Amygdala (tissue), 56 donors: ENCODE measurements at places on chromosomes 4 and X.

GRCh38 chr4:26803211-26803861 lies 57.3 kb upstream of the STIM2 start:
- DNase-seq, result no peak

DNA sequence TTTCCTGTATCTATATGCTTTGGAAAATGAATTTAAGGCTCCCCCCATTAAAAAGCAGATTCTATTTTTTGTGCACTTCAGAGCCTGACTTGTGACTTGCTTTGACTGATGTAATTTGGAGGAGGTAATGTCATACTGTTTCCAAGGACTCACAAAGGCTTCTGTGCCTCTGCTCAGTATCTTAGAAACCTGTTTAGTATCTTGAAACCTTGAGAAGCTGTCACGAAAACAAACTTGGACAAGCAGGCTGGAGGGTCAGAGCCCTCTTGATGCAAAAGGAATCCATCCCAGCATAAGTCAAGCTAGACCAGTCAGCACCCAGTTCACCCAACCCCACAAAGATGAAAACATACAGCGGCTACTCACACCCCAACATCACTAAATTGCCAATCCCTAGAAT lies 560.0 kb upstream of the PCDH7 start:
- no peak for DNase-seq

DNA sequence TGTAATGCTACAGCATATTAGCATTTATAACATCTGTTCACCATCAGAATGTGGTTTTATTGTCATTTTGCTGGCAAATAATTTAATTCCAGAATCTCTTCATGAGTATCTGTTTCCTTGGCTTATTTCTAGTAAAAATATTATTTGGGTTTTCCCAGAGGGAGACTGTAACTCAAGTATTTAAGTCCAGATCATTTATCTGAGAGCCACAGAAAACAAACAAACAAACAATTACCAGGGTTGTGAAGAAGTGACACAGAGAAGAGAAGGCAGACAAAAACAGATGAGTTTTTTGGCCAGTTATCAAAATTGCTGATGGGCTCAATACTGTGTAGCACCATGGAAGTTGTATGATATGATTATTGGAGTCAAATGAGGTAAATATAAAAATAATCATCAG lies 515.1 kb downstream of the TECRL start:
- DNase-seq, result no peak

DNA sequence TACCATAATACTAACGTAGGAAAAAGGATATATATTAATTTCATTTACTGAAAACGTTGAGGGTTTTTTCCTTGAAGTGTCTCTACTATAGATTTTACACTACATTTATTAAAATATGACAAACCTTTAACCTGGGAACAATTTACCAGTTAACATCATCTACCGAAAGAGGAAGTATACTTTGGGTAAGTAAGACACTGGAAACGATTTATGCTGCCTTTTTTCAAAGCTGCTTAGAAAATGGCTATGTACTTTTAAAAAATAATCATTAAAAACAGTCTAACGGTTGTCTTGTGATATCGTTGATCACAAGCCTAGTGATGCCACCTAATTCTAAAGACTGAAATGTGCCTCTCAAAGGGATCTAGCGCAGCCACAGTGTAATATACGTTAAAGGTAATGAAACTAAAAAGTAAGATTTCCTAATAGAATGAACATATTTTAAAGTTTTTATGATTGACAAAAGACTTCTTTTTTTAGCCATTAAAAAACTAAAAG lies 50.4 kb downstream of the STX18 start:
- DNase-seq, result no peak

DNA sequence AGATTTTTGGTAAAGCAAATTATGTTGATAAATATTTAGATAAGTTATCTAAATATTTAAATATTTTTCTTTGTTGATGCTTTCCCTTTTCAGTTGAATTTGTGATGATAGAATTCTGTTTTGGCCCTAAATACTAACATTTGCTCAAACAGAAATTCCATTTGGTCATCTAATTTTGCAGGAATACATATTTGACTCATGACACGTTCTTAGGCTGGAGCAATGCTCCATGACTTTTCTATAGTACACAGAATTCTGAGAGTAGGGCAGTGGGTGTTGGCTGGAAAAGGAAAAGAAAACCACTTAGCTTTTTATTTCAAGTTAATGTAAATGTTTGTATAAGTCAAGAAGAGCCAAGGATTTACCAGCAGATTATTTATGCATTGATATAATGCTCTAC lies 58.6 kb upstream of the GK2 start:
- DNase-seq, result no peak

- no peak for DNase-seq
Measured at GRCh38 chr4:105679186-105679585, 29.3 kb downstream of the INTS12 start.

DNA sequence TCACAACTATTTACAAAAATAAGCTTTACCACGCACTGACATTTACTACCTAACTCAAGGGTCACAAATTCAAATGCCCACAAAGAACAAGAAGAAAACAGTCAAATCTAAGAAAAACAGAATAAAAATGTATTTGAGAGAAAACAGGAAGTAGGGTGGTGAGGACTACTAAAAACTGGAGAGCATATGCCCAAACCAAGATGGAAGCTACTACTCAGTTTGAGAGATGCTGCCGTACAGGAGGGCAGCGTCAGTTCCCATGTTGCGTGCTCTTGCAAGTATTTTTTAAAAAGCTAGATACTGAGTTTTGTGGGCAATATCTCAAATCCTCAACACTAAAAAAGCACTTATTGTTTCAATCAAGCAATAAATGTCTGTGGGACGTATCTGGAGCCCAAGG lies 16.2 kb downstream of the HNRNPD start:
- no peak for DNase-seq

- DNase-seq, result no peak
Measured at GRCh38 chr4:158535130-158535614, 13.5 kb downstream of the RXFP1 start.

- no peak for DNase-seq
Measured at GRCh38 chr4:102505708-102506107, 4.5 kb downstream of the NFKB1 start.

- DNase-seq, result no peak
Measured at GRCh38 chr4:142347241-142347640, 498.9 kb downstream of the INPP4B start.

GRCh38 chrX:107565931-107566603 lies 62.2 kb upstream of the PRPS1 start:
- no peak for DNase-seq

DNA sequence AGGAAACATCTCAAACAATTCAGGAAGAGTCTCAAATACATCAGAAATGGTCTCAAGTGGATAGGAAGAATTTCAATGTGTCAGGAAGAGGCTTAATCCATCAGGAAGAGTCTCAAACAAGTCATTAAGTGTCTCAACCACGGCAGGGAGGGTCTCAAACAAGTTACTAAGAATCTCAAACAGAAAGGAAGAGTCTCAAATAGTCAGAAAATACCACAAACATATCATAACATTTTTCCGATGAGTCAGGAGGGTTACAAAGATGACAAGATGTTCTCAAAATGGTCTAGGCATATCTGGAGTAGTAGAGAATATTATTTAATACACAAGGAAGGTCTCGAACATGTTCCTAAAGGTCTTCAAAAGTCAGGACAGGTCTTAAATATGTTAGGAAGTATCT lies 109.3 kb upstream of the USP9X start:
- no peak for DNase-seq

DNA sequence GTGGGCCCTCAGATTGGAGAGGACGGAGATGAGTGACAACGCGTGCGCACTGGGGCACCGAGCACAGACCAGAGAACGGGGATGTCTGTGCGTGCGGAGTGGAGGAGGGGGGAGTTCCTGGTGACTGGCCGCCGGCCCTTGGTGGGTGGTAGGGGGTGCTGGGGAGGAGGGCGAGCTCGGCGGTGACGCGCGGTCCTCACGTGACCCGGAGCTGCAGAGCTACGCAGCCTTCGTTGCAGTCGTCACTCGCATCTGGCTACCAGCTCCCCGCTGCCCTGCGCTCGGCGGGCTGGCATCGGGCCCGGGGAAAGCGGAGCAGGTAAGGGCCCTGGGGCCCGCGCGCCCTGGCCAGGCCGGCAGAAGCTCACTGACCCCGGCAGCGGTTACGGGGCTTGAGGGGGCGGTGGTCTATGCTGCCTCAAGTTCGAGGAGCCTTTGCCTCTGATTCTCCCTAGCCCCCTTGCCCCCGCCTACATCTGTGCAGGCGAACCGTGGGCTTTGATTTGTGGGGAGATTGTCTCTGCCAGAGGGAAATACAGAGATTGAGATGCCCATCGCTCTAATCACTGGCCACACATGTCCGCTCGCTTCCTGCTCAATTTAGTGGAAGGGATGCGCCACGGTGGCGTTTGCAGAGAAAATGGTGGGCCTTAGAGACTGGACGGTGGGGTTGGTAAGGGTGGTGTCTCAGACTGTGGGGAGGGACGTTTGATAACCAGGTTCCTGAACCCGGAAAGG lies at the start of gene ARMCX4:
ARMCX4 (plus strand) TSS at position 245 of the 738 bp plus-strand sequence. CDS start 3,134 bp downstream, outside the sequence.
- DNase-seq, result peak; percentile 43

GRCh38 chrX:133661962-133662839 lies 246.9 kb upstream of the GPC4 start:
- no peak for DNase-seq

DNA sequence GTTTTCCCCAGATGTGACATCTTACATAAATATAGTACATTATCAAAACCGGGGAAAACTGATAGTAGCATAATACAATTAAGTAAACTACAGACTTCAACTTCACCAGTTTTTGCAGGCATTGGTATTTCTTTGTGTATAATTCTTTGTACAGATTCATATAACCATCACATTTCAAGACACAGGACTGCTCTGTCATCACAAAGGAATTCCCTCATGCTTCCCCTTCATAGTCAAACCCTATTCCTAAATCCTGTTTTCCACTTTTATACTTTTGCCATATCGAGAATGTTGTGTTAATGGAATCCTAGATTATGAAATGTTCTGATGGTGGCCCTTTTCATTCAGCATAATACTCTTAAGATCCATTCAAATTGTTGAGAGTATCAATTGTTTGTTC lies 36.0 kb downstream of the STIM2 start:
- DNase-seq, result no peak

GRCh38 chr4:87087015-87087414 lies 133.4 kb downstream of the KLHL8 start:
- DNase-seq, result no peak

- no peak for DNase-seq
Measured at GRCh38 chr4:143351774-143352451, 15.2 kb downstream of the GAB1 start.

- DNase-seq, result no peak
Measured at GRCh38 chr4:24777536-24778463, 17.6 kb upstream of the SOD3 start.

DNA sequence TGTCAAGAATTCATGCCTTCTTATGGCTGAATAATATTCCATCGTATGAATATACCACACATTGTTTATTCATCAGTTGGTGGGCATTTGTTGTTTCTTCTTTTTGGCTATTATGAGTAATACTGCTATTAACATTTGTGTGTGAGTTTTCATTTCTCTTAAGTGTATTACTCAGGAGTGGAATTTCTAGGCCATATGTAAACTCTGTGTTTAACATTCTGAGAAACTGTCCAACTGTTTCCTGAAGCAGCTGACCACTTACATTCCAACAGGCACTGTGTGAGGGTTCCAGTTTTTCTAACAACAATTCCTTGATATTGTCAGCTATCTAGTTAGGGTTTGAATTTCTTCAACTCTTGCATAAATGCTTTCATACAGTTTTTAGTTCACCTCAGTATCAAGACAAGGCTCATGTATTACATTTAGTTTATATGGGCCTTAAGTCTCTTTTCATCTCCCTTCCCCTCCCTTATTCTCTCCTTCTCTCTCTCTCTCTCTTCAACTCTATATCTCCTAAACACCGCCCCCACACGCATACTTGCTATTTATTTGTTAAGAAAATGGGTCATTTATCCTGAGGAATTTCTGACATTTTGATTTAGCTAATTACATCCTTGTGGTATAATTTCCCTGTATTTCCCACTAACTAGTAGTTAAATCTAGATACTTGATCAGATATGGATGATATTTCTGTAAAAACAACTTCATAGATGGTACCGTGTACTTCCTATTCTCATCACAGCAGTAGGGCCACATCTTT lies 77.4 kb downstream of the WDR19 start:
- no peak for DNase-seq

GRCh38 chrX:18701621-18702361 lies 5.7 kb upstream of the PPEF1 start:
- no peak for DNase-seq

DNA sequence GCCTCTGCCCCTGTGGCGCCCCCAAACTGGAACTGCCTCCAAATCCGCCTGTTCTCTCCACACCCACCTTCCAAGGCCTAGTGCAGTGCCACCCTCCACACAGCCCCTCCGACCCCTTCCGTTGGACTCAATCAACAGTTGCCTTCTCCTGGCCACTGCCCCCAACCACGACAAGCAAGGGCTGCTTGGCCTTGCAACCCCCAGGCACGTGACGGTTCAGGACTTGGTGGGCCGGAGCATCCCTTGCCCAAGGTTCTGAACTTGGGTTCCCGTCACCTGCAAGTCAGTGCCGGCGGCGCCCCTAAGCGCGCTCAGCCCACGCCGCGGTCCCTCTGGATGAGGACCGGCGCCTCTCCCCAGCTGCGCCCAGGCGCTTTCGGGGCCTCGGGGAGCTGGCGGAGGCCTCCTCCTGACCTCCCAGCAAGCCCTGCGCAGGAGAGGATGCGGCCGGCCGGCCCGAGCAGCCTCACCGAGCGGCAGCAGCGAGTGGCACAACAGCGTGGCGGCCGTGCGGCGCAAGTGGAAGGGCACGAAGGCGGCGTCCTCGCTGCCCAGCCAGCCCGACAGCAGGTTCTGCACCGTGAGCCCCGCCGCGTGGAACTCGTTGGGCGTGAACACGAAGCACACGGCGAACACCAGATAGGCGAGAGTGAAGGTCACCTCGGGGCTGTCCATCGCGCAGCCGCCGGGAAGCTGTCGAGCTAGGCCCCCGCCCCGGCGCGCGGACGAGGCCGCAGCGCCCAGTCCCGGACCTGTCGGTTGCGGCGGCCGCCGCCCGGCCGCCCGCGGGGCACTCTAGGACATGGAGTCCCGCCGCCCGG lies 750 bp downstream of the TMEM129 start:
- peak; percentile 54 for DNase-seq

- no peak for DNase-seq
Measured at GRCh38 chr4:99356992-99357391, 4.4 kb upstream of the ADH1C start.

DNA sequence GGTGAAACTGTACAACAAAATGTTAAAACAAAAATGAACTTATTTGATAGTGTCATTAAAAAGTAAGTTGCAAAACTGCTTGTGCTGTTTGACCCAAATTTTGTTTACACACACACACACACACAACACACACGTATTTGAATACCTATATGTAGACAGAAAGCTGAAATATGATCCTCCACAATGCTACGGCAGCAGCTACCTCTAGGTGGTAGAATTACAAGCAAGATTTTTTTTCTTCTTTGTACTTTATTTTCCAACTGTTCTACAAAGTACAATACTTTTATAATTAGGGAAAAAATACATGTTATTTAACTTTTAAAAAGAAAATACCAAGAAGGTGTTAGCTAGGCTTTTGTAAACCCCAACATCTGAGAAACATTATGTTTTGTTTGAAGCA lies 1.2 kb downstream of the CYTL1 start:
- no peak for DNase-seq

- no peak for DNase-seq
Measured at GRCh38 chr4:174198828-174199227, 84.6 kb downstream of the FBXO8 start.
